Natural killer cell (primary cell): ENCODE measurements at places on chromosomes 6 and 20. TPM values are rescaled to one million over a fixed set of nuclear protein-coding genes. Genes with fewer than 3 reads are reported as not detected.

IL22RA2 gene
- not detected for total RNA-seq

HS3ST5 gene
- total RNA-seq, result not detected

FRMD1 gene
- total RNA-seq, result not detected

GRCh38 chr20:25195962-25196785 lies 662 bp downstream of the ENTPD6 start:
- DNase-seq, result peak; percentile 30

- DNase-seq, result no peak
Measured at GRCh38 chr6:7680393-7681075, 45.4 kb upstream of the BMP6 start.

DNA sequence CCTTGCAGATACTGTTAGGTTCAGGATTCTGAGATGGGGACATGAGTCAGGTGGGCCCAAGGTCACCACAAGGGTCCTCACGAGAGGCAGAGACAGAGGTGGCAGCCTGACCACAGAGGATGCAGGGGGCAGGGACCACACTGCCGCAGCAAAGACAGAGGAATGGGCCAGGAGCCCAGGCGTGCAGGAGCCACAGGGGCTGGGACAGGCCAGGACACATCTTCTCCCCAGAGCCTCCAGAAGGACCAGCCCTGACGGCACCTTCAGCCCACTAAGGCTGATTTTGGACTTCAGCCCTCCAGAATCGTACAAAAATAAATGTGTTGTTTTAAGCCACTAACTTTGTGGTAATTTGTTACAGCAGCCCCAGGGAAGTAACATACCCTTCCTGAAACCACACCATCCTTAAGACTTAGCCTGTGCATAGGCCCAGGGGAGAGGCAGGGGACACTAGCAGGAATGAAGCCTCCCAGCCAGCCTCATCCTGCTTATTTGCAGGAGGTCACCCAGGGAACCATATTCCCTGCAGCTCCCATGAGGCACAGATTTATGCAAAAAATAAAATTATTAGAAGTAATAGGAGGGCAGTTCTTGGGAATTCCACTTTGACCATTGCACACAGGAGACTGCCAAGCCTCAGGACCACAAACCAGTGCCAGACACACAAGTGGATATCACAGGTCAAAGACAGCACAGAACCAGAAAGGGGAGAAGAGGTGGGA lies 119.3 kb upstream of the CST7 start:
- DNase-seq, result no peak

DNA sequence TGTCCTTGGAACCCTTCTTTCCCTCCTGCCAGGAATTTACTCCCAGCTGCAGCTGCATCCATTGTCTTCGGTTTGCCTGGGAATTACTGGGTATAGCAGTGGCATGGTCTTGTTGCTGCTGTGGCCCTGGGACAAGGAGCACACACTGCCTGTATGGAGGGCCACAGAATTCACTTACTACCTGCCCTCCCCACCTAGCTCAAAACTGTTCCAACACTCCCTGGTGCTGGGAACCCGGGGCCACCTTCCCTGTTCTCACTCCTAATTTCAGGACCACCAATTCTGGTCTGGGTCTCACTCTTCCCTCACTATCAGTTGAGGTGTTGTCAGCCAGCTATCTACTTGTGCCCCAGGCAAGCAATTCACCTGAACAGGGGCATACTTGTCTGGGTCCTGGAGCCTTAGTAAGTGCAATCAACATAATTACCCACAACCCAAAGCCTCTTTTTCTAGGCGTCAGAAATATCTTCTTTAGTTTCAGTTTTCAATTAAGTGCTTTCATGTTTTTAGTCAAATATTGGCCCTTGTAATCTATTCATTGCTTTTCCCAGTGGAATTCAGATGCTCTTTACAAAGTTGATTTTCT lies 47.2 kb downstream of the METTL24 start:
- DNase-seq, result no peak

GRCh38 chr20:13098720-13099355 lies 90.1 kb downstream of the SPTLC3 start:
- DNase-seq, result no peak

- no peak for DNase-seq
Measured at GRCh38 chr6:35094183-35094582, 47.0 kb downstream of the TCP11 start.

DNA sequence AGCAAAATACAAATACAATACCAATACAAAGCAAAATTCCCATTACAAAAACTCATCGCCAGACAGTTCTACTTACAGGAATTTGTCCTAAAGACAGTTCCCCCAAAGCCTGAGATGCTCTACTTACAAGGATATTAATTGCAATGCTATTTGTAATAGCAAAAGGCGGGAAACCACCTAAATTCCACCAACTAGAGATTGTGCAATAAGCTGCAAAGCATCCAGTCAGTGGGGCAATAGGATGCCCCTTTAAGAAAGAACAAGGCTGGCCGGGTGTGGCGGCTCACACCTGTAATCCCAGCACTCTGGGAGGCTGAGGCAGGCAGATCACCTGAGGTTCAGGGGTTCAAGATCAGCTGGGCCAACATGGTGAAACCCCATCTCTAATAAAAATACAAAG lies 39.1 kb downstream of the FAM209B start:
- no peak for DNase-seq
